CD4-positive, alpha-beta T cell (primary cell): ENCODE measurements at places on chromosomes 11 and 22.

DNA sequence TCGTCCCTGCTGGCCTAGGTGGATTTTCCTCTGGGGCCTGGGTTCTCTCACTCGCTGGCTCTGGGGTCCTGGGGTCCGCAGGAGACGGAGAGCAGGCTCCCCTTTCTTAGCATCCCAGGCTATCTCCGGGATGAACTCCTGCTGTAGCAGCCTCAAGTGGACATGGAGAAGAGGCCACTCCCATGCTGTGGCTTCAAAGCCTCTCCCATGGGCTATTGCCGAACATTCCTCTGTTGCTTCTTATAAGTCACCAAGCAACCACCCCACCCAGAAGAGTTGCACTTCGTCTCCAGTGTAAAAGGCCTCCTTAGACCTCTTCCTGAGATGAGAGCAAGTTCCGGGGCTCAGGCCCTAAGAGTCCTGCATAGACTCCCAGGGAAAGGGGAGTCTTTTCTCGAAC is 124.0 kb upstream of the RCN1 start:
- DNase-seq = no peak

DNA sequence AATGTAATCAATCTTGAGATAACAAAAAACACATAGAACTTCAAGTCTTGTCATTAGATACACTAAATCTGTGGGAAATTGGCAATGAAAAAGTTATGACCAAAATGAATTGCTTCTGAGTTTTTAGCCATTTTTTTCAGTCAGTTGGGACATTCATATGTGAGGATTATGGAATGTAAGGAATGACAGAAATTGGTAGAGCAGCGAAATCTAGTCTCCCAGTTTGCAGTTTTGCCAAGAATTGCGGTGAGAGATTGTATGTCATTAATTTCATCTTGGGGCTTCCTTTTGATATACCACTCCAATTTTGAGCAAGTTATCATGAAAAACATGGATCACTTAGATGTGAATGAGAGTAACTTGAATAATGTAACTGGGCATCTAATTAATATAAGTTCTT is 49.9 kb downstream of the SIK2 start:
- no peak for DNase-seq

DNA sequence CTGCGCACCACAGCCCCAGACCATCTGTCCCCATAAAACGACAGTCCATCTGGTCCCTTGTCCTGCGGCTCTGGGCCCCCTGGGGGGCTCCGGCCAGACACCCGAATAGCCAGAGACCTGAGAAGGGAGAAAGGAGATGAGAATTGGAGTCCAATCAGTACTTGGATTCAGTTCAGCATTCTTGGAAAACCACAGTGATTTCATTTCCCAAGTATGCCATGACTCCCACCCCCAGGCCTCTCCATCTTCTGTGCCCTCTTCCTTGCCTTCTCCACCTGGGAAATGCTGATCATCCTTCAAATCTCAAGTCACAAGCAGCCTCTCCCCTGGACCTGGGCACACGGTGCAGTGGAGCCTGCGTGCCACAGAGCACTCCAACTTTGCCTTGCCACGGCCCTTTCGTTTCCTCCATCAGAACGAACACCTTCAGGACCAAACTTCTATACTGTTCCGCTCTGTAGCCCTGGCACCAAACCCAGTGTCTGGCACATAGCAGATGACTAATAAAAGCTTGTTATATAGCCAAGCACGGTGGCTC is 10.9 kb upstream of the MFNG start:
- DNase-seq = no peak

- DNase-seq = no peak
Measured at GRCh38 chr11:14288189-14288935, 70.6 kb downstream of the RRAS2 start.

- no peak for DNase-seq
Measured at GRCh38 chr11:66624450-66624849, 8.0 kb downstream of the RBM14 start.

DNA sequence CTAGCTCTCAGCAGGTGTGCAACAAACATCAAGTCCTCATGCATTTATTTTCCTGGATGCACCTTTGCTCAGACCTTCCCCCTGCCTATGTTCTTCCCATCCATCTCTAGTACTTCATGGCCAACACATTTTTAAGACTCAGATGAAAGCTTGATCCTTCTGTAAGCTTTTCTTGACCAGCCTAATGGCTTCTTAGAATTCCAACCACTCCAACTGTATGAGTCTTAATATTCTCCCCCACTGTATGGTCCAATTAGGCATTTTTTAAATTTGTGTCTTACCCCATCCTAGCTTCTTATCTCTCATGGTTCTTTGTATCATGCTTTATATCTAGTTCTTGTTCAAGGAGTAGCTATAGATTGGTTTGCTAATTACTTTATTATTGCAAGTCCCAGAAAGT is 44.8 kb downstream of the TENM4 start:
- DNase-seq = no peak

DNA sequence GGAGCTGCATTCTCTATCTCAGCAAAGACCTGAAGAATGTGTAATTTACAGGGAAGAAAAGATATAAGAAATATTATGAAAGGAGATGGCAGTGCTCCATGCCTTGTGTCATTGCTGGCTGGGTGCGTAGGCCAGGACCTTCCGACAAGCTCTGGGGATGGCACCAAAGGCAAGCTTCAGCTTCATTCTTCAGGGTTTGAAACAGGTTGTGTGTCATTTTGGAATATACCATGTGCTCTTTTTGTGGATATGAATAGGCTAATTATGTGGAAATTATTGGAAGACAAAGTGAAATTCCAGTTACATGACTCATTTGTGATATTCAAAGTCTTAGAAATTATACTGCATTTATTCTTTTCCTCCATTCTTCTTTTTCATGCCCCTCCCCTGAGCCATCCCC is 5.7 kb upstream of the KIRREL3 start:
- no peak for DNase-seq

GRCh38 chr11:83682611-83682973 is 396.4 kb upstream of the CCDC90B start:
- DNase-seq = no peak

DNA sequence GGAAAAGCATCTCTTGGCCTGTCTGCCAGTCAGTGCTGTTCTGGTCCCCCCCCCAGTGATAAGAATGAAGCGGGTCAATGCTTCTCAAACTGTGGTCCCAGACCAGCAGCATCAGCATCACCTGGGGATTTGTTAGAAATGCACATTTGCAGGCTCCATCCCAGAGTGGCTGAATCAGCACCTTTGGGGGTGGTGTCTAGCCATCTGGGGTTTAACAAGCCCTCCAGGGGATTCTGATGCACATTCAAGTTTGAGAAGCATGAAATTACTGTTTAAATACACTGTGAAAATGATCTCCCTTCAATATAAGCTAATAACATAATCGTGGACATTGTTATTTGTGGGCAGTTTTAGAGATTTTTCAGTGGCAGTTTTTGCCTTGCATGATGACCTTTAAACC is 133.5 kb downstream of the MYO18B start:
- DNase-seq = no peak

GRCh38 chr11:19995145-19995544 is 165.1 kb downstream of the DBX1 start:
- no peak for DNase-seq

DNA sequence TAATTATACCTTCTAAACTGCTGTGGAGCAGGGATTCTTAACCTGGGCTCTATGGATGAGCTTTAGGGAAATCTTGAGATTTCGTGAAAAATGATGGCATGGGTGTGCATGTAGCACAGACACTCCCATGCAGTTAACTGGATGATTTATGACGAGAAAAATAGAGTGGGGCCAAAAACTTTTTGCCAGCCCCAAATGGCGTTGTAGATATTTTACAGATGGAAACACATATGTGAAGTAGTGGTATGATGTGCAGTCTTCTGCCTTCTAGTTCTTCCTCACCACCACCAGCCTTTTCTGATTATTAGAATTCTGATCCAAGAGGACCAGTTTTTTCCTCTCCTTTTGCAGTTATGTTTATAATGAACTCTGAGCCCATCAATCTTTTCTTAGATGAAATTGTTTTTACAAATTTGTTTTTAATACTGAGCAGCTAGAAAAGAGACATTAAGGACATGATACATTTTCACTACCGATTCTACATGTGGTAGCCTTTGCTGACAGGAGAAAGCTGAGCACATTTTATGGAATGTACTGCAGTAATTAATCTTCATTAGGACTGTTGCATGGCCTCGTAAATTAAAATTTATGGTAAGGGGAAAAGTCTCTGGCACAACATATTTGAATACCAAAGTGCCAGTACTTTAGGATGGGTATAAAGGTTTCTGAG is 261.4 kb downstream of the DDX10 start:
- DNase-seq = no peak

DNA sequence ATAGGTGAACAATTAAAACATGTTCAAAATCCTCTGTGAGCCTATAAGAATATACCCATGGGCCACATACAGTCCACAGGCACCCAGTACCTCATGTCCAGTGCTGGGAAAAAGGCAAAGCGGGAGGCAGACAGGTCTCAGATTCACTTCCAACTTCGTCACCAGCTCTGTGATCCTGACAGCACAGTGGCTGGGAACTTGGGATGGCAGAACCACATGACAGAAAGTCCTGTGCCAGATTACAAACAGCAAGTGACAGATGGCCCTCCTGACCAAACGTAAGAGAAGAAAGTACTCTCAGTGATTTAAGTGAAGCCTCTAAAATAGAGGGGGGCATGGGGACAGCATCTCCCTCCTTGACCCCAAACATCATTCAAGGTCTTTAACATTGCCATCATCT is 5.8 kb downstream of the SLC1A2 start:
- DNase-seq = no peak
